ENCODE measurements at places on chromosomes 11 and 22.

DNA sequence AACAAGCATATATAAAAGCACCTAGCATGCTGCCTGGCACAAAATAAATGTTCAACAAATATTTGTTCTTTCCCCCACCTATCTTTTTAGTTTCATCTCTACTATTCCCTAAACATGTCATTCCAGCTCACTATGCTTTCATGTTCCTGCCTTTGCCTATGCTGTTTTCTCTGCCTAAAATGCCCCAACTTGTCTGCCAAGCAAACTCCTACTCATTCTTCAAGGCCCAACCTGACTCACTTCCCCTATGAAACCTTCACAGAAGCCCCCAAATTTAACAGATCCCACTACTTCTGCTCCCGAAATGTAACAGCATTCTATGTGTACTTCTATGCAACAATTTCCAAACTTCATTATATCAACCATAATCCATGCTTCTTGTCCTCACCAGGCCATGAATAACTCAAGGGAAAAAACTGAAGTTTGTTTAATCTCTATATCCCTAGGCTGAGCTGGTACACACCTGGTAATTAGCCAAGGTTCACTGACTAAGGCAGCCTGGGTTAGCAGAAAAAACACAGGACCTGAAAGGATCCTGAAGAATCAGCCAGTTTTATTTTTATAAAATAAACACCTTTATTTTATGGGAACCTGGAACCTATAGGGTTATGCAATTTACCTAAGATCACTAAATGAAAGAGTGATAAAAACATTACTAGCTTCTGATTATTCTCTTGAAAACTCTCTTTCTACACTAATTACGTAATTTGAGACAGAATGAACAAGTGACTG lies 72.2 kb downstream of the PAK1 start:
- peak; percentile 50 for DNase-seq
- H3K4me1 ChIP-seq: peaks cover 15% of the 10 kb centered on the region
- no peak overlapping the region for H3K4me3 ChIP-seq
- no peak overlapping the region for H3K27ac ChIP-seq

GRCh38 chr11:57438345-57439285 lies 11.7 kb upstream of the SLC43A3 start:
- H3K27ac ChIP-seq: no peak overlapping the region
- no peaks in the 10 kb centered on the region for H3K36me3 ChIP-seq
- H3K4me1 ChIP-seq: peaks cover 40% of the 10 kb centered on the region
- H3K27me3 ChIP-seq: no peaks in the 10 kb centered on the region

DNA sequence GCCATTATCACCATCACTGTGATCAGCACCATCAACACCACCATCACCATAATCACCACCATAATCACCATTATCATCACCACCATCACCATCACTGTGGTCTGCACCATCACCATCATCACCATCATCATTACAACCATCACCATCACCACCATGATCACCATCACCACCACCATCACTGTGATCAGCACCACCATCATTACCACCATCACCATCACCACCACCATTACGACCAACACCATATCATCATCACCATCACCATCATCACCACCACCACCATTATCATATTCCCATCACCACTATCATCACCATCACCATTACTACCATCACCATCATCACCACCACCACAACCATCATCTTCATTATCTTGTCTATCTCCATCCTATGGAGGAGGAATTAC lies 125.2 kb downstream of the PHF21B start:
- no peak overlapping the region for H3K4me3 ChIP-seq
- H3K36me3 ChIP-seq: no peaks in the 10 kb centered on the region
- no peak for DNase-seq
- no peak overlapping the region for H3K27ac ChIP-seq
- H3K27me3 ChIP-seq: peaks cover 34% of the 10 kb centered on the region

GRCh38 chr11:23192256-23192655 lies 332.0 kb upstream of the CCDC179 start:
- no peak for DNase-seq
- no peak overlapping the region for H3K4me3 ChIP-seq
- no peaks in the 10 kb centered on the region for H3K4me1 ChIP-seq
- H3K27me3 ChIP-seq: no peaks in the 10 kb centered on the region
- no peaks in the 10 kb centered on the region for H3K36me3 ChIP-seq
- H3K27ac ChIP-seq: no peak overlapping the region

GRCh38 chr22:36767035-36767775 lies 8.7 kb downstream of the IFT27 start:
- H3K4me3 ChIP-seq: no peak overlapping the region
- H3K27me3 ChIP-seq: no peaks in the 10 kb centered on the region
- DNase-seq: no peak
- H3K27ac ChIP-seq: no peak overlapping the region
- peaks cover 14% of the 10 kb centered on the region for H3K4me1 ChIP-seq

GRCh38 chr11:73996161-73996747 lies 12.6 kb downstream of the UCP3 start:
- H3K4me3 ChIP-seq: no peak overlapping the region

DNA sequence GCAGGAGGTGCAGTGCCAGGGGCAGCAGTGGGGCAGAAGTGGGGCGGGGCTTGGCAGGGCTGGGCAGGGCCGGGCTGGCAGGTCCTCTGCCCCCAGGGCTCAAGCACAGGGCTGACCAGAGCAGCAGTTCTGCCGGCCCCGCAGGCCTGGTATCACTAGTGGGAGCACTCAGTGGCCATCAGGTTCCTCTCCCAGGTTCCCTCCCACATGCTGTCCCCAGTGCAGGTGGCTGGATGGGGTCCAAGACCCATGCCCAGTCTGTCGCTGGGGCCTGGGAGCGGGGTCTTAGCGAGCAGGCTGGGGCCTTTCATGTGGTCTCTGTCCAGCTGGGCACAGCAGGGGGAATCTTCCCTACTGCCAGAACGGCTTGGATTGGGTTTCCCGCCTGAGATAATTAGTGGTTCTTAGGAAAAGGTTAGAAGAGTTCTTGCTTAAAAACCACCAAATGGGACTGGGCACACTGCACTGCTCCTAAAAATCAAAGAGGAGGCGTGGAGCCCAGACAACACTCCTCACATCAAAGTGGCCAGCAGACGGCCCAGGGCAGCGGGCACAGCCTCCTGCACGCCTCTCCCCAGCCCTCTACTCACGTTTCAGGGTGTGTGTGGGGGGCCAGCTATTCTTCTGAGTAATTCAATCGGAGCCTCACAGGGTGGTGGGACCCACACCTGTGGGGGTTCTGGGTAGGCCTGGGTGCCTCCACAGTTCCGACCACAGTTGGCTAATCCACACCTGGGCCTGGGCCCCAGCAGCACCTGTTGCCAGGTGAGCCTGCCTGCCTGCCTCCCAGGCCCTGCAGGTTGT lies 45.6 kb downstream of the TPCN2 start:
- DNase-seq: no peak
- peaks cover 12% of the 10 kb centered on the region for H3K4me1 ChIP-seq
- H3K27ac ChIP-seq: no peak overlapping the region
- peaks cover 5% of the 10 kb centered on the region for H3K36me3 ChIP-seq
- H3K4me3 ChIP-seq: no peak overlapping the region

GRCh38 chr11:66100272-66101065 lies 30.4 kb downstream of the PACS1 start:
- H3K4me3 ChIP-seq: no peak overlapping the region
- no peaks in the 10 kb centered on the region for H3K27me3 ChIP-seq
- no peaks in the 10 kb centered on the region for H3K4me1 ChIP-seq
- no peak for DNase-seq
- no peak overlapping the region for H3K27ac ChIP-seq
- no peaks in the 10 kb centered on the region for H3K36me3 ChIP-seq

- no peak for DNase-seq
- H3K4me3 ChIP-seq: no peak overlapping the region
- H3K36me3 ChIP-seq: no peaks in the 10 kb centered on the region
- H3K27ac ChIP-seq: no peak overlapping the region
These were observed 102.8 kb upstream of the HSD17B12 start for GRCh38 chr11:43577566-43578264.

DNA sequence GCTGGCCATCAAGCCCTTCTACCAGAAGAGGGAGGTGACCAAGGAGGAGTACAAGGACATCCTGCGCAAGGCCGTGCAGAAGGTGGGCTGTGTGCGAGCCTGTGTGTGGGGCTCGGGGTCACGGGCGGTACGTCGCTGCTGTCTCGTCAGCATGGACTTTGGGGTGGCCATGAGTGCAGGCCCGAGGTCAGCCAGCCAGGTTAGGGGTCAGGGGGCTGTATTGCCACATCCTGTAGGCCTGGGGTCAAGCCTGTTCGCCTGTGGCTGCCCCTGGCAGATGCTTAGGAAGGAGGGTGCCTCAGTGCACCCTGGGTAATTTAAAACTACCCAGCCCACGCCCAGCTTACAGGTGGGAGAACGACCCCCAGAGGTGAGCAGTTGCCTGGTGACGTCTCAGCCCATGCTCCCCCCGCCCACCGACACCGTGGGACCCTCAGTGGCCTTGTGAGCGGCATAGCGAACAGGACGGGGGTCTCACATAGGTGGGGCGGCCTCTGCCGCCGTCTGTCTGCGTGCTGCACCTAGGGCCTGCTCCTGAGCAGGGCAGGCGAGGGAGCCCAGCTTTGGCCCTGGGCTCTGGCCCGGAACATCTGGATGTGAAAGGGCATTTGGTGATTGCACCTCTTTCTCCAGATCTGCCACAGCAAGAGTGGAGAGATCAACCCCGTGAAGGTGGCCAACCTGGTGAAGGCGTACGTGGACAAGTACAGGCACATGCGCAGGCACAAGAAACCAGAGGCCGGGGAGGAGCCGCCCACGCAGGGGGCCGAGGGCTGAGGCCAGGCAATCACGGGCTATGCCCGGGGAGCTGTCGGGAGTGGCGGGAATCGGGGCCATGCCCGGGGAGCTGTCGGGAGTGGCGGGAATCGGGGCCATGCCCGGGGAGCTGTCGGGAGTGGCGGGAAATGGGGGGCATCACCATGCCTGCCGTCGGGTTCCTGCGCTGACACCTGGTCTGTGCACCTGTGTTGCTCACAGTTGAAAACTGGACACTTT lies 4.5 kb downstream of the IRF7 start:
- no peaks in the 10 kb centered on the region for H3K4me1 ChIP-seq
- H3K4me3 ChIP-seq: no peak overlapping the region
- H3K27me3 ChIP-seq: no peaks in the 10 kb centered on the region
- no peak for DNase-seq
- H3K27ac ChIP-seq: no peak overlapping the region

GRCh38 chr11:102921587-102922220 lies 33.8 kb downstream of the MMP13 start:
- DNase-seq: no peak
- no peak overlapping the region for H3K4me3 ChIP-seq
- H3K36me3 ChIP-seq: no peaks in the 10 kb centered on the region
- no peak overlapping the region for H3K27ac ChIP-seq
- H3K4me1 ChIP-seq: no peaks in the 10 kb centered on the region
- no peaks in the 10 kb centered on the region for H3K27me3 ChIP-seq

DNA sequence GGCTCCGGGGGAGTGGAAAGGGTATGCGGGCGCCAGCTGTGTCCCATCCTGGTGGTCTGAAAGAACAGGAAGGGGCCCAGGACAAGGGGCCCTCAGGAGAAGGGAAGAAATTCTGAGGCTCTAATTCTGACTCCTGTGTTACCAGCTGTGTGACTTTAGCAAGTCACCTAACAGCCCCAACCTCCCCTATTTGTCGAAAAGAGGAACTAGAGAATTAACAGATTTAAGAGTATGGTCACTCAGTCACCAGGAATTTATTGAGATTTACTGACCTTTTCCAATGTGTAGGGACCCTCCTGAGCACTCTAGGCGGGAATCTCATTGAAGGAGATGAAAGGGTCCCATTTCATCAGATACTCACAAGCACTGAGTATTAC lies 14.6 kb downstream of the RPS6KA4 start:
- H3K4me3 ChIP-seq: no peak overlapping the region
- H3K4me1 ChIP-seq: no peaks in the 10 kb centered on the region
- H3K27me3 ChIP-seq: no peaks in the 10 kb centered on the region
- H3K27ac ChIP-seq: no peak overlapping the region

DNA sequence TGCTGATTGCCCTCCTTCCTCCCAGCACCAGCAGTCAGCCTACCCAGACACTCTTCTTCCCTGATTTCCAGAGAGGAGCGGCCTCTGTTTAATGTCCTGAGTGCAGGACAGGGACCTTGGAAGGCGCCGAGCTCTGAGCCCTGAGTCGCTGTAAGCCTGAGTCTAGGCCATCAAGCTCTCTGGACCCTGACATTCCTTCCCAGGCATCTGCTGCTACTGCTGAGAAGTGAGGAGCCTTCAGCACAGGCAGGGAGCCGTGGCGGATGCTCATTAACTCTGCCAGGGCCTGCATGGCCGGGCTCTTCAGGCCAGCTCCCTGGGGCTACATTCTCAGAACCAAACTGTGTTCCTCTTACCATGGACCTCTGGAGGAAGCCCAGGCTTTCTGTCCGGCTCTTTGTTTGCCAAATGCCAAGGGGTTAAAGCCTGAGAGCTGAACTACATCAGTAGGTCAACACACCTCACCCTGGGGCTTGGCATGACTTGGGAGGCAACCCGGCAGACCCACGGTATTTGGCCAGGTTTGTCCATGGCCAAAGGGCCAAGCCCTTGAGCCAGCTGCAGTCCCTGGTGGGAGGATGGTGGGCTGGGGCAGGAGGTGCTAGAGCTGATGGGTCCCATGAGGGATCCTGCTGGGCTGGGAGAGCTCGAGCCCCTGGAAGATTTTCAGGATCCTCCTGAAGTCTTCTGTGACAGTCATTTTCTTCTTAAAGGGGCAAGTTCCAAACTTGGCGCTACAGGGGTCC lies 721.4 kb downstream of the BRD1 start:
- H3K27ac ChIP-seq: no peak overlapping the region
- no peaks in the 10 kb centered on the region for H3K4me1 ChIP-seq
- no peak for DNase-seq
- no peak overlapping the region for H3K4me3 ChIP-seq

GRCh38 chr11:73995247-73995646 lies 12.6 kb upstream of the UCP2 start:
- H3K27me3 ChIP-seq: no peaks in the 10 kb centered on the region
- H3K4me3 ChIP-seq: no peak overlapping the region
- 0 out of 2 replicates have a peak, but pooled peaks cover 6% of the 10 kb centered on the region for H3K4me1 ChIP-seq
- no peak overlapping the region for H3K27ac ChIP-seq
- DNase-seq: no peak

DNA sequence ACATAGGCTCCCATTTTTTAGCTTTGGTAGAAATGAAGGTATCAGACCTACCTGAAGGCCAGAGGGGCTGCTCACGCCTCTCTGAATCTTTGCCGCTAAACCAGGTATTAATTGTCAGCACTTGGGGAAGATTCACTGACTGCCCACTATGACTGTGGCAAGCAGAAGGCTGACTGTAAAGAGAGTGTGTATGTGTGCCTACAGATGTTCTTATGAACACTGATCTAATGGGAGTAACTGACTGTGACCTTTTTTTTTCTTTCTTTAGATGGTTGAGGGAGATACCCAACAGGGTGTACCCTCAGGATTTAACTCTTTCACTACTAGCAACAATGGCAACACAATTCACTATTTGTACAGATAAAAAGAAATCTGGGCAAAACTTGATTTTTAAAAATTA lies at the start of gene RAG2:
RAG2 (minus strand) TSS at position 186 of the 400 bp plus-strand sequence. CDS start 4,068 bp downstream, outside the sequence.
- DNase-seq: no peak
- no peaks in the 10 kb centered on the region for H3K27me3 ChIP-seq
- H3K4me3 ChIP-seq: no peak within 1 kb of the TSS
- H3K36me3 ChIP-seq: no peaks in the 10 kb centered on the region
- 0 out of 2 replicates have a peak, but pooled peaks cover 6% of the 10 kb centered on the region for H3K4me1 ChIP-seq
- no peak within 1 kb of the TSS for H3K27ac ChIP-seq

GRCh38 chr11:11320825-11321224 lies 32.2 kb downstream of the CSNK2A3 start:
- H3K36me3 ChIP-seq: no peaks in the 10 kb centered on the region
- no peak for DNase-seq
- no peaks in the 10 kb centered on the region for H3K27me3 ChIP-seq
- no peak overlapping the region for H3K27ac ChIP-seq
- H3K4me3 ChIP-seq: no peak overlapping the region

GRCh38 chr11:66676282-66676919 lies 1.3 kb downstream of the RBM4B start:
- peaks cover 23% of the 10 kb centered on the region for H3K4me1 ChIP-seq
- peak overlapping the region; percentile 66 for H3K4me3 ChIP-seq
- no peak for DNase-seq
- peaks cover 15% of the 10 kb centered on the region for H3K36me3 ChIP-seq
- no peak overlapping the region for H3K27ac ChIP-seq

Data from PC-9 (cell line).